ENCODE measurements at places on chromosomes 11 and 22.
A peak's percentile ranks its signal among the peaks of the same experiment; 100 is the strongest.

GRCh38 chr11:28704801-28705200, 596.6 kb downstream of the METTL15 start:
- DNase-seq = no peak

DNA sequence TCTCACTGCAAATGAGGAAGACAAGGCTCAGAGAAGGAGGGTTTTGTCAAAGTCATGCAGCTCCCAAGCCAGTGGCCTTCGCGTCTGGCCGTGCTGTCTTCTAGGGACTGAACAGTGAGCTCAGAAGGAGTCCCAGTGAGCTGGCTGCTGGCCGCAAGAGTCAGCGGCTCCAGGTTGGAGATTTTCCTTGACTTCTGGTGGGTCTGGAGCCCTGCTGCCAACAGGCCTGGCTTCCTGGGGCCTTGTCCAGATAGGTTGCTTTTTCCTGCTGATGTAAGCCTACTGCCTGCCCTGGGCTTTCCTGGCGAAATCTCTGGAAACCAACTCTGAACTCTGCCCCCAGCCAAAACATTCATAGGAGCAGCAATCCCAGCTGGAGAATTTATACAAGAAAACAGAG, 272.7 kb upstream of the CADM1 start:
- DNase-seq = no peak

DNA sequence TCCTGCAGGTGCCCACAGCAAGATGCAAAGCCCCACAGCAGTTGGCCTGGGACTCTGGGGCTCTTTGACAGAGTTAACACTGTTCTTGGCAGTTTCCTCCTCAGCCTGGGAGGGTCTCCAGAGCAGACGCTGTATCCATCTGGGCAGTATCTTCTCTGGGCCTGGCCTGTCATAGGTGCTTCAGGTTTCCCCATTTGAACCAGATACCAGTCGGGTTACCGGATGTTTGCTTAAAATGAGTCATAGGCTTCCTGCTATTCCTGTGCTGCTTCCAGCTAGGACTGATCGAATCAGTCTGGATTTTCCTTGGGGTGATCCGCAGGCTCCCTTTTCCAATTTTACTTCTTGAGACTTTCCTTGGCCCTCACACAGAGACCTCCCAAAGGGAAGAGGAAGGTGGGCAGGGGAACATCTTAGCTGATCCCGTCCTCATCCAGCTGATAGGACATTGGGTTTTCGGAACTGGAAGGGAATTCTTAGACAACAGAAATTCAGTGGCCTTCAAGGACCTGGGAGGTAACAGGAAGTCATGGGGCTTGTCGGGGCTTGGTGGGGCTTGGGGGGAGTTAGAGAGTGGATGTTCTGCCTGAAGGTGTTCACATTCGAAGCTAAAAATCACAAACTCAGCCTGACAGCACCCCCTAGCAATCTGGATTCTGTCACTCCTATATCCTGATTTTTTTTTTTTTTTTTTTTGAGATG, 2.4 kb upstream of the RANGAP1 start:
- peak; percentile 73 for DNase-seq

DNA sequence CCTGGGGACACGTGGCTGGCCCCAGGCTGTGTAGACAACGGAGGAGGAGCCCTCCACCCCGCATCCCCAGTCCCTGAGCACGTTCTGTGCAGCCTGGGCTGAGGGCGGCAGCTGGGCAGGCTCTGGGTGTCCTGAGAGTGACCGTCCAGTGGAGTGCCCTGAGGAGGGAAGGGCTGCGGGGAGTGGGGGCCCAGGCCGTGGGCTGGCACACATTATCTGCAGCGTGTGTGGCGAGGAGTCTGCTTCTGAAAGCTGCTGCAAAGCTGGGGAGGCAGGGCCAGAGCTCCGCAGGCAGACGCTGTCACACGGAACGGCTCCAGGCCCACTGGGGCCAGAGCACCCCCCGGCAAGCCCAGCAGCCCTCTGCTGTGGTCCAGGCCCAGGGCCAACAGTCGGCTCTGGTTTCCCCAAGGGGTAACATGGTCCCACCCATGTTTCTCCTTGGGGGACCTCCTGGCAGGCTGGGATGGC, 835 bp upstream of the ANO9 start:
- no peak for DNase-seq

- DNase-seq = peak; percentile 32
These were observed 21.7 kb downstream of the CAVIN3 start for GRCh38 chr11:6298605-6299004.

- DNase-seq = no peak
These were observed 73.2 kb upstream of the BID start for GRCh38 chr22:17847360-17848078.

DNA sequence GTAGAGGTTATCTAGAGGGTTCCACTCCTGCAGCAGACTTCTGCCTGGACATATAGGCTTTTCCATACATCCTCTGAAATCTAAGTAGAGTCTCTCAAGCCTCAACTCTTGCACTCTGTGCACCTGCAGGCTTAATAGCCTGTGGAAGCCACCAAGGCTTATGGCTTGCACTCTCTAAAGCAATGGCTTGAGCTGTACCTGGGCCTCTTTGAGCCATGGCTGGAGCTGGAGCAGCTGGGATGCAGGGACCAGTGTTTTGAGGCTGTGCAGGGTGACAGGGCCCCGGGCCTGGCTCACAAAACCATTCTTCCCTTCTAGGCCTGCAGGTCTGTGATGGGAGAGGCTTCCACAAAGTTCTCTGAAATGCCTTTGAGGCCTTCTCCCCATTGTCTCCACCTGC, 2.9 kb upstream of the NXPE4 start:
- no peak for DNase-seq

DNA sequence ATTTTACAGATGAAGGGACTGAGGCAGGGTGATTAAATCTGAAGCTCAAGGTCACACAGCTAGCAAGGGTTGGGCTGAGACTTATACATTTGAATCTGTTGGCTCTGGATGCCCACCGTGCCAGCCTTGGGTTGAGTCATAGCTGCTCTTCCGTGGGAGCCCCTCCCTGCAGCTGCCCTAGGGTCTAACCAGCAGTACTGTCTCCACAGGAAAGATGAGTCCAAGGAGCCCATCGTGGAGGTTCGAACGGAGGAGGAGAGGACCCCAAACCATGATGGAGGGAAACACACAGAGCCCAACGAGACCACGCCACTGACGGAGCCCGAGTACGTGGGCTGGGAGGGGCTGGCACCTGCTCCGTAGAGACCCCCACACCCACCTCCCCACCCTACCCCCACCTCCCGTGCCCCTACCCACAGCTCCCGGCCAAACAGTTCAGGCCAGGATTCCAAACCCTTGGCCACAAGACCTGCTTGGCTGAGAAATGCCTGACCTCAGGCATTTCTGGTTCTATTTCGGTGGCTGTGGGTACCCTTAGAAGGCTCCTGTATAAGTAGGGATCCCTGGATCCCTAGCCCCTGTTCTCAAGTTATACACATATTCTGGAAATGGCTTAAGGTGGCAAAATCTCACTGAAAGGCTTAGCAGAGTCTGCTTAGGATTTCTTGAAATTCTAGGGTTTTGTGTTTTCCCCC, 42.7 kb upstream of the TTC12 start:
- no peak for DNase-seq

GRCh38 chr22:41762980-41763779, 37.3 kb upstream of the CCDC134 start:
- DNase-seq = no peak

- DNase-seq = no peak
These were observed 373.1 kb downstream of the ETS1 start for GRCh38 chr11:128214263-128214662.

- no peak for DNase-seq
These were observed 109.5 kb downstream of the TMPRSS5 start for GRCh38 chr11:113596658-113597057.

DNA sequence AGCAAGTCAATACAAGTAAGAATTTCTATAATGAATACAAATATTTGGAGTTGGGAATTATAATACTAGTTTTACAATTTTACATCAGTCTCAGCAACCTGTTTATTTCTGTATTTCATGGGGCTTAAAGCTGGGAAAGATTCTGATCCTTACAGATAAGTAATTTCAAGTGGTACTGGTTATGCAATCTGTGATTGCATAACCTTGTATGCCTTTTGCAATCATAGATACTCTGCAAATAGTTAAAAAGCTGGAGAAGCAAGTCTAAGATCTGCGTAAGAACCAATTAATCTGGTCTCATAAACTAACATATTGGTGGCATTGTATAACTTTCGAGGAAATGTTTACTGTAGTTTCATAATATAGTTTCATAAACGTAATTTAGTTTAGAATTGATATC, 198.3 kb upstream of the PGR start:
- DNase-seq = peak; percentile 21

DNA sequence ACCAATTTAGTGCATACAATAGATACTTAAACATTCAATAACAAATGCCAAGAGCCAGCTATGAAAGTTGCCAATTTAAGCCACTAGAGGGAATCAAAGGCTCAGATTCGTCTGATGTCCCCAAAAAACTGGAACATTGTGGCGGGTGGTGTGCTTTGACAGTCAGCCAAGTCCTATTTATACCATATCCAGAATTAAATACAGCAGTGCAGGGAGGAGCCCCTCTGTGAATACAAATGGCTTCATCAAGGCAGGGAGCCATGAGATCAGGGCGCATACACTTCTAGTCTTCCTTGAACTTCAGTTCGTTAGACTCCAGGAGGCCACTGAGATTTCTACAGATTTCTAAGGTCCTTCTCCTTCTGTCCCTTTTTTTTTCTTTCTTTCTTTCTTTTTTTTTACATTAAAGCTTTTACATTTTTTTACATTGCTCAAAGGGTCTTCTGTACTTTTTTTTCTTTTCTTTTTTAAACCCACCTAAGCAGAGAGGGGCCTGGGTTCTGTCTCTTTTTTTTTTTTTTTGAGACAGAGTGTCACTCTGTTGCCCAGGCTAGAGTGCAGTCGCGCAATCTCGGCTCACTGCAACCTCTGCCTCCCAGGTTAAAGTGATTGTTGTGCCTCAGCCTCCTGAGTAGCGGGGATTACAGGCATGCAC, 41.5 kb upstream of the HSPA8 start:
- peak; percentile 92 for DNase-seq

DNA sequence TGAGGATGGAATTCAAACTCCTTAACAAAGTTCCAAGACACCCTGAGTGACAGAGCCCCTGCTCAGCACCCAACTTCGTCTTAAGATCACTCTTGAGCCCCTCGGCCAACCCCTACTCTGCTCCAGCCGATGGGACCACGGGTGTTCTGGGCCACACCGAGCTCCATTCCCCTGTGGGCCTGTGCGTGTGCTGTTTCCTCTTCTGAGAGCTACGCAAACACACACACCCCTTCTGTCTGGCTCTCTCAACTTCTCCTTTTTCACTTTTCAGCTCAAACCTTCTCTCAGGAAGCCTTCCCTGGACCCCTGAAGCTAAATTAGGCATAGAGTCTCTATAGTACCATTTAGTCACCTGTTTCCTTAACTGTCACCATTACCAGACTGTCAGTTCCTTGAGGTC, 37.5 kb upstream of the NNMT start:
- no peak for DNase-seq

DNA sequence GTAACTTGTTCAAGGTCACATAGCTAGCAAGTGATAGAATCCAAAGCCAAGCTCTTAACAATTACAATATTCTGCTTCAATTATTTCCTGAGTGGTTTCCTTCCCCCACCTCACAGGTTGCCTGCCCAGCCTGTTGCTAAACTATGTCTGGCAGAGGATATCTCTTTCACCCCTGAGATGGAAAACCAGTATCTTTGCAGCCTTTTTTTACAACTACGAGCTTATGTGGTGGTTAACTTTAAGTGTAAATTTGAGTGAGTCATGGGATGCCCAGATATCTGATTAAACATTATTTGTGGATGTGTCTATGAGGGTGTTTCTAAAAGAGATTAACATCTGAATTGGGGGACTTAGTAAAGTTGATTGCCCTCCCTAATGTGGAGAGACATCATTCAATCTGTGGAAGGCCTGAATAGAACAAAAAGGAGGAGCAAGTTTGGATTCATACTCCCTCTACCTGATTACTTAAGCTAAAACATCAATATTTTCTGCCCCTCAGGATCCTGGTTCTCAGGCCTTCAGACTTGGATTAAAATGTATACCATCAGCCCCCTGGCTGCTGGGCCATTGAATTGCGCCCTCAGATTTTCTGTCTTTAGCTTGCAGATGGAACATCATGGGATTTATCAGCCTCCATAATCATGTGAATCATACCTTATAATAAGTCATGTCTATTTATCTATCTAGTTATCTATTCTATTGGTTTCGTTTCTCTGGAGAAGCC, 911.9 kb downstream of the METTL15 start:
- peak; percentile 25 for DNase-seq

GRCh38 chr11:122563761-122564160, 91.8 kb upstream of the UBASH3B start:
- DNase-seq = no peak

- peak; percentile 46 for DNase-seq
These were observed 2.2 kb downstream of the ME3 start for GRCh38 chr11:86670181-86670580.

GRCh38 chr11:44711113-44711786, 15.5 kb upstream of the TSPAN18 start:
- no peak for DNase-seq

- DNase-seq = peak; percentile 67
These were observed 9.2 kb downstream of the CCDC34 start for GRCh38 chr11:27353593-27354358.

DNA sequence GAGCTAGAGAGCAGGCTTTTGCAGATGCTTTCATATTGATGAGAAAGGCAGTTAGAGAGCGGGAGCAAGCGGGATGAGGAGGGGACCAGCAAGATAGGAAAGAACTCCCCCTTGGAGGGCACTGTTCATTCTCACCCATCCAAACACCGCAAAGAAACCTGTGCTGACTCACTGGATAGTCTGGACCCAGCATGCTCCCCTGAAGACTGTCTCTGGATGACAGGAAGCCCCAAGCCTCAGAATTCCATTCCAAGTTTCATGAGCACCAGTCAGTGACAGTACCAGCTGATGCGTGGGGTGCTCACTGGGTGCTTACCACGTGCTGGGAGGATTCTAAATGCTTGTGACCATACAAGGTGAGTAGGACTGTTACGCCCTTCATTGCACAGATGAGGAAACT, 34.2 kb downstream of the MICAL3 start:
- DNase-seq = no peak

DNA sequence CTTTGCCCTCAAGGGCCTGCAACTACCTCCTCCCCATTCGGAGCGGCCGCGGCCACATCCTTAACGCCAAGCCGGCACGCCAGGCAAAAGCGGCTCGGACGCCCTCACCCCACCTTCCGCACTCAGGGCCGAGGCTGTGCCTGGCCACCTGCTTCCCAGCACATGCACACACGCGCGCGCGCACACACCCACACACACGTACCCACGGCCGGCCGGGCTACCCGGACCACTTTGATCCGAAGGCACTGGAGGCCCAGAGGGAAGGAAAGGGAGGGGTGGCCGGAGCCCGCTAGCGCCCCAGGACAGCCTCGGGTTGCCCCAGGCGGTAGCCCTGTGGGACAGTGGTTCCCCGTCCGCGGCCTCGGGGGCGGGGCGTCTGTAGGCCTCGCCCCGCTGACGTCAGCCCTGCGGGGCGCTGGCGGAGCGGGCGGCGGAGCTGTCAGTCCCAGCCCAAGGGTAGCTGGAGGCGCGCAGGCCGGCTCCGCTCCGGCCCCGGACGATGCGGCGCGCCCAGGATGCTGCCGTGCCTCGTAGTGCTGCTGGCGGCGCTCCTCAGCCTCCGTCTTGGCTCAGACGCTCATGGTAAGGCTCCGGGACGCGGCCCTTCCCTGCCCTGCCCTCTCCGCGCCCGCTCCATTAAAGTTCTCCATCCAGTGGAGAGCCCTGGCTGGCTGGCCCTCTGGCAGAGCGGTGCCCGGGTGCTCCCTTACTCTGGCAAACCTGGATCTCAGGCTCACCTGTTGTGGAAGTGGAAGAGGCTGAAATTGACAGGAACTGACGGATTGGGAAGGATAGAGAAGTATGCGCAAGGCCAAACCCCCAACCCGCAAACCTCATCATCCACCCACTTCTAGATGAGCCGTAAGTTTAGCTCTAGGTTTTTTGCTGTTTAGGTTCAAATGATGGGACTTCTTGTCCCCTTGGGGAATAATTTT, at the start of gene IL10RA:
TSS of gene IL10RA (plus strand) at position 442 of the 935 bp plus-strand sequence. CDS start at position 516, 74 bp downstream.
- DNase-seq = peak; percentile 33

GRCh38 chr11:69781241-69781640, 6.1 kb upstream of the FGF4 start:
- no peak for DNase-seq

Data from adipocyte (in vitro differentiated cells).